ENCODE measurements at places on chromosomes 1 and 21.

DNA sequence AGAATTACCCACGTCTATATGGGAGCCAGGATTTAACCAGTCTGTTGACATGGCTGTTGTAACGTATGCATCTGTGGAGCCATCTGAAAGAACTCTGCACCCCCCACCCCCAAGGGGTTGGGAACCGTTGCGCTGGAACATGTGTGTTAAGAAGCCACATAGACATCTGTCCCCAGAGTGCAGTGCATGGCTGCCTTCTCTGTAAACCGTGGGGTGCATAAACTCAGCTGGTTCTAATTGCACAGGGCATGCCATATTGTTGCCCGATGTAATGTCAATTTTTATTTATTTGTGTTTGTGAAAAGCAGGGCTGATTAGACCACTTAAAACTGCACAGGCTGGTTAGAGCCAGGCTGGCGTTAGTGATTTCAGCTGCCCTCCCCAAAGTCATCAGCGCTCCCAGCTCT, 70.1 kb upstream of the ROR1 start:
- DNase-seq = no peak

DNA sequence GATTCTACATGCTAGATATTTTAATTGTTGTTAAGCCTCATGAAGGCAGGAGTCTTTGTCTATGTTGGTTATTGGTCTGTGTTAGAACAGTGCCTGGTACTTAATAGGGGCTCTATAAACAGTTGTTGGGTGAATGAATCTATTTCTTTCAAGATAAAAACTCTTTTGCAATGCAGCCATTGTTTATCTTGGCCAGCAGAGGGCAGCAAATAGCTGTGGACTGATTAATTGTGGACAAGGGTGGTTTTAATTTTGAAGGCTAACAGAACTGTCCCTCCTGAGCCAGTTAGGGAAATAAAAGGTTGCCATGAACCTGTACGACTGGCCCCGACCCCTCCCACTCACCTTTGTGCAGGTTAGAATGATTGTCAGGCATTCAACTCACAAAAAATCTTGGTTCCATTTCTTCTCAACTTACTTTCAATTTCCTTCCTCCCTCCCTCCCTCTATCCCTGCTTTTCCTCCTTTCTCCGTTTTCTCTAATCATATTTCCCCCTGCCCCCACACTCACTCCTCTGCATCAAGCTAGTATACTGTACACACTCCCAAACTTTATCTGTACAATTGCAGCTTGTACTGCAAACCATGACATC, 66.3 kb upstream of the DIRAS3 start:
- DNase-seq = peak; percentile 37

DNA sequence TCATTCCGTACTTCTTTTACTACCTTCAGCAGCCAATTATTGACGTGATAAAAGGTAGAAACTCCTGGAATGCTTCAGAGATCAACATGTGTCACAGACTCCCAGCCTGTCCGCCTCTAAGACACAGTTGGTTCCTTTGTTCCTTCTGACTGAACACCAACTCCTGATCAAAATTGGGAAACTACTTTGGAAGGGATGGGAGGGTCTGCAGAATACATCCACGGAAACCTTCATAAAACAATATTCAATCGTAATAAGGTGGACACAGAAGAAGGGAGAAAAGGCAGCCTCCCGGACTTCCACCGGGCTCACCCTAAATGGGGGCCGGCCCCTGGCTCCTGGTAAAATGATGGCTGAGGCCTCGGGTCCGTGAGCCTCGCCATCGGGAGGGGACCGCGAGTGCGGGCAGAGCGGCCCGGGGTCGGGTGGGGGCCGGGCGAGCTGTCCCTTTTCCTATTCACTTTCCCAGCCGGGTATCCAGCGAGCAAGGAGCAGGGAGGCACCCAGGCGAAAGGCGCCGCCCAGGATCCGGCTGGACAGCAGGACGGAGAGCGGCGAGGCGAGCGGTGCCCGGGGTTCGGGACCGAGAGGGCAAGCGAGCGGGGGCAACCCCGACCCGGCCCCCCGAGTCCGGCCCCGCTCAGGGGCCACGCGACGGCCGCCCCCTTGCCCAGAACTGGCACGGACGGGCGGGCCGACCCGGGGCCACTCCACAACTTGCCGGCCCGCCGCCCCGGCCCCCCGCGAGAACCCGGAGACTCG, 805 bp downstream of the NRIP1 start:
- DNase-seq = no peak

GRCh38 chr1:21337928-21338572, 47.8 kb upstream of the ECE1 start:
- DNase-seq = no peak

GRCh38 chr21:42101246-42101645, 30.1 kb downstream of the UMODL1 start:
- no peak for DNase-seq

DNA sequence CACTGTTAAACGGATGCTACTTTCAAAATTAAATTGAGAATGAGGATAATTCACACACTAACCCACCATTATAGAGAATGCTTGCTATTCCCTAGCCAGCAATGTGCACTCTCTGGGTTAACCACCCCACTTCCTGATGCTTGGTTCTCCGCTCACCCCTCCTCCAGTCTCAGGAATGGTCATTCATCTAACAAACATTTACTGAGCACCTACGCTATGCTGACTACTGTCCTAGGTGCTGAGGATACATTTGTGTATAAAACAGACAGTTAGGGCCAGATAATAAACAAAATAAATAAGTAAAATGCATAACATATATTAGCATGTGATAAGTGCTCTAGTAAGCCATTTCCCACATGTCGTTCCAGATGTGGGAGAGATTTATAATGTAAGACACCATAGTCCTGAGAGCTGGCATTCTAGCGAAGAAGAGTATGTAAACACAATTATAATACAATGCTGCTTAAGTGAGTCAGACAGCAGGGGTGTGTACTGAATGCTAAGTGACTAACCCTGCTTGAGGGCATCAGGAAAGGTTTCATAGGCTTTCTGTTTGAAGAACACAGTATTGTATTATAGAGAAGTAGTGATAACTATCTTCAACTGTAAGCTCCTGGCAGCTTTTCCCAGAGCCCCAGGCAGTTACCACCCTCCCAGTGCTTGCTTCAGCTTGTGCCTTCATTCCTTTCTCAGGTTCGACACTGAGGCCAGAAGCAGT, 126.7 kb upstream of the CACHD1 start:
- DNase-seq = no peak

DNA sequence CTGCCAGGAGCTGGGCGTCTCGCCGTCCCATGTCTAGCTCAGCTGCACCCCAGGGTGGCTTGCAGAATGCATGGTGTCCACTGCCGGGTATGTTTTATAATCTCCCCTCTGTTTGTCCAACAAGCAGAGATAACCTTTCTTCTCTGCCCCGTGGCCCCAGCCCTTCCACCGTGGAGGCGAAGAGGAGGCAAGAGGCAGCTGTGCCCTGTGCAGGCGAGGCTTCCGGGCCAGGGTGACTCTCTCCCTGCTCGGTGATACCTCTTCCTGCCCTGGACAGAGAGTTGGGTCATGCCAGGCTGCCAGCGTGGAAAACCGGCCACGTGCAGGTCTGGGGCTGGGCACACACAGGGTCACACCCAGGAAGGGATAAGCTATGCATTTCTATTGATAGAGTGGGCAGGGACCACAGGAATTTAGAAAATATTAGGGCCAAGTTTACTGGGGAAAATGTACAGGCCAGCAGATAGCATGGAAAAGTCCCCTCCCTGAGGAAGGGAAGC, at the start of gene TFF2:
TSS of gene TFF2 (minus strand) at position 68 of the 500 bp plus-strand sequence. CDS start at position 31, 37 bp downstream.
- no peak for DNase-seq

GRCh38 chr21:34337741-34338140, 26.1 kb upstream of the KCNE2 start:
- no peak for DNase-seq

DNA sequence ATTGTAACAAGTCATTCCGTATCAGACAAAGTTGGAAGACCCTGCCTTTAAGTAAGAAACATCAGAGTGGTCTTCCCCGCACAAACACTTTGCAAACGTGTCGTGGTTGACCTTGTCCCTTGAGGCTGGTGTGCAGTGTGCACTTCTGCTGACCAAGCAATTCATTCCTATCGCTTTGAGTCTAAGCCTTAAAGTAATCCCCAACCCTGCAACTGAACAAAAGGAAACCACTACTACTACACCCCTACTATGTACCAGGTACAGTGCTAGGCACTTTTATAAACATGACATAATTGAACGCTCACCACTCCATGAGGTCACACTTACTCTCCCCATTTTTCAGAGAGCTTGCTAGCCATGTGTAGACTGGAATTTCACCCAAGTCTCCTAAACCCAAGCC, 10.6 kb downstream of the ITPKB start:
- no peak for DNase-seq

DNA sequence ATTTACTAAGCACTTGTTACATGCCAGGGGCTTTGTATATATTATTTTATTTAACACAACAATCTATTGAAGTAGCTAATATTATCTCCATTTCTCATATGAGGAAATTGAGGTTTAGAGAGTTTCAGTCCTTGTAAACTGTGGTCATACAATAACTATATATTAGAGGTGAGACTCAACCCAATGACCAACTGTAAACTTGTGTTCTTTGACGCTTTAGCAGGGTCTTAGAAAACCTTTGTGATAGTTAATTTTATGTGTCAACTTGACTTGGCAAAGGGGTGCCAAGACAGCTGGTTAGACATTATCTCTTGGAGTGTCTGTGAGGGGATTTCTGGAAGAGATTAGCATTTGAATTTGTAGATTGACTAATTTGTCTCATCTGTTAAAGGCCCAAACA, 252.4 kb upstream of the B3GALT2 start:
- no peak for DNase-seq

DNA sequence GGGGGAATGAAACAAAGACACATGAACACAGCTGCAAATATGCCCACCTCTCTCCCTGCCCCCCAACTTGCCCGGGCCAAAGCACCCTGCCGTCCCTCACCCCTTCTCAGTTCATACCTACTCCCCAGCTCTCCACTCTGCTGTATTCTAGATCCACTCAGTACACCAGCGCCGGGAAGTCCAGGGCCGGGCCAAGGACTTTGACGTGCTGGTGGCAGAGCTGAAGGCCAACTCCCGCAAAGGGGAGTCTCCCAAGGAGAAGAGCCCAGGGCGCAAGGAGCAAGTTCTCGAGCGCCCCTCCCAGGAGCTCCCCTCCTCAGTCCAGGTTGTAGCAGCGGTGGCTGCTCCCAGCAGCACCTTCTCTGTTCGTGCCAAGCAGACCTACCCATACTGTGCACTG, 5.0 kb downstream of the ATXN7L2 start:
- DNase-seq = no peak

DNA sequence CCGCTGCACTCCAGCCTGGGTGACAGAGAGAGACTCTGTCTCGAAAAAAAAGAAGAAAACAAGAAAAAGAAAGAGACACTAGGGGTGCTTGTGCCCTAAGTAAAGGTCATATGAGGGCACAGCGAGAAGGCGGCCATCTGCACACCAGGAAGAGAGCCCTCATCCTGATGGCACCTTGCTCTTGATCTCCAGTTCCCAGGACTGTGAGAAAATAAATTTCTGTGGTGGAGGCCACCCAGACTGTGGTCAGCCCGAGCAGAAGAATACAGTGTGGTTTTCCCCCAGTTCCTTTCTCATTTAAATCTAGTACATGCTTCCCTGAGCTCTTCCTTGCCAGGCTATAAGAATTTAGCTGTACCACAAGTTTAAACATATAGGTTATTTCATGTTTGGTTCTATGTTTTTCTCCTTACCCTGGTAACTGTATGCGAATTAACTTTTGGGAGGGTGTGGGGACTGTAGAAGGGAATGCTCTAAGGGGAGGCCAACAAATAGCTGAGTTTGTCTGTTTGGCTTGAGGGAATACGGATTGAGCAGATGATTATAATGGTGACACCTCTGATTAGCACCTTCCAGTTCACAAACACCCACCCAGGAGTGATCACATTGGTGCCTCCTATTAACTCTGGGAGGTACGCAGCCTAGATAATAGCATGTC, 119.6 kb upstream of the ERRFI1 start:
- DNase-seq = no peak

- DNase-seq = no peak
Observed at GRCh38 chr21:32316361-32317215, 17.9 kb downstream of the MRAP start.

- no peak for DNase-seq
Observed at GRCh38 chr1:6517435-6517851, 26.0 kb upstream of the PLEKHG5 start.

GRCh38 chr1:243930822-243931671, 81.0 kb upstream of the AKT3 start:
- no peak for DNase-seq

- DNase-seq = no peak
Observed at GRCh38 chr1:32980080-32980479, 15.5 kb upstream of the RNF19B start.

DNA sequence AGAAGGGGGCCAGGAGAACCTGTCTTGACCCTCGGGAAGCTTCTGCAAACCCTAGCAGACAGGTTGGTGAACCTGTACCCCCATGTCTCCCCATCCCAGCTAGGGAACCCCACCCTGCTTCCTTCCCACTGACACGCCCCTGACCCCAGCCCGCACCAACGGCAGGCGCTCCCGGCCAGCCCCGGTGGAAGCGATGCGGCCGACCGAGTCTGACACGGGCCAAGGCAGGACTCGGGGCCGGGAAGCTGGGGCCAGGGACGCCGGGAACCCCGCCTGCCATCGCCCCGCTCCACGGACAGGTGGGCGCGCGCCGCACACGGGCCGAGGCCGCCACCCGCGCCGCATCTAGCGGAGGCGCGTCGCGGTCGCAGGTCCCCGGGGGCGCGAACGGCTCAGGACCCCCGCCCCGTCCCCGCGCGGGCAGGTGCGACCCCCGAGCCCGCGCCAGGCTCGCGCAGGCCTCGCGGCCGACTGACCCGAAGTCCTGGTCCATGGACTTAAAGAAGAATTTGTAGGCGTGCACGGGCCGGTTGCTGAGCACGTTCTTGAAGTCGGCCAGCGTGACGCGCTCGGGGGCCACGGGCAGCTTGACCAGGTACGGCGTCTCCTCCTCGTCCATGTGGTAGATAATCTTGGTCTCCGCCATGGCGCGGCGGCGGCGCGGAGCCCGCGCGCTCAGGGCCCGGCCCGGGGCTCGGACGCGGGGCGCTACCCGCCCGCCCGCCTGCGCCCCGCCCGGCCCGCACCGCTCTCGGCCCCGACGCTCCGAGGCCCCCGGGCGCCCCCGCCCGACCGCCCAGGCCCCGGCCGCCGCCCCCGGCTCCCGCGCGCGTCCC, 580 bp downstream of the DVL1 start:
- no peak for DNase-seq

- no peak for DNase-seq
Observed at GRCh38 chr1:90973897-90974798, 47.7 kb downstream of the ZNF644 start.

- no peak for DNase-seq
Observed at GRCh38 chr1:55611123-55611522, 396.0 kb upstream of the USP24 start.

- DNase-seq = no peak
Observed at GRCh38 chr1:86523670-86524354, 23.1 kb upstream of the CLCA4 start.

DNA sequence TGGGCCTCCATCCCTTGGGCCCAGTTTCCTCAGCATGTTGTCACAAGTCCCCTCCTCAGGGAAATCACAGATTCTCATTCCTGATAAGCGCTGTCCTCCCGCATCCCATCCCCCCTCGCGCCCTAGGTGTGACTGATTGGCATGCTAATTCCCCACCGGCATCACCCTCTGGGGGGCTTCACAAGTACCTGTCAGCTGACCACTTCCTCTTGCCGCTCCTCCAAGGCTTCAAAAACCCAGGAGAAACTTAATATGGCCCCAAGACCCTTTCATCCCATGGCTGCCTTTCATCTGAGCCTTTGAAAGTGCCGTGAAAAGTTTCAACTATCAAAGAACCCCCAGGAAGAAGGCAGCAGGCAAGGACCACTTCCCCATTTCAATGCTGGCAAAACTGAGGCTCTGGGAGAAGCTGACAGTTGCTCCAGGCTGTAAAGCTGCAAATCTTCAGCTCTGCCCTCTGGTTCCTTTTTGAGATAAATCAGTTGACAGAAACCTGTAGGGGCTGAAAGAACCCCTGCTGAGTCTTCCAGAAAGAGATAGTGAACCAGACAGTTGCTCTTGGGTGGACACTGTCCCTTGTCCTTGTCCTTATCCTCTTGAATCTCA, 12.8 kb upstream of the MIXL1 start:
- DNase-seq = no peak

Data from germinal center (tissue), 1 donor.